ENCODE measurements at places on chromosomes 12 and 14.

DNA sequence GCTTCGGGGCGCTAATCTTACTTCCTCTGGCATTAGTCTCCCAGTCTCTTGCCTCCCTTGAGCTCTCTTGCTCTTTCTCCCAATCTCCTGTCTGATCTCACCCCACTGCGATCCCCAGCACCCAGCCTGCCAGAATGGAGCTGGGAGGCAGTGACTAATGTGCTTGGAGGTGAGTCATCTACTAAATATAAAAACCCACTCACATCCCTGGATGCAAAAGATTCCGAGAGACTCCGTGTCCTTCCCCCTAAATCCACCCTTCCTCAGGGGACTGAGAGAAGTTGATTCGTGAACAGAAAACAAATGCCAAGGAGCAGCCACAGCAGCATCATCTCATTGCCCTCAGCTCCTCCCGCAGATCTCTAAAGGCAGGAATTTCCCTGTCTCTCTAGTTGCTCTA, 45.7 kb upstream of the KCNA5 start:
- DNase-seq, result no peak

- no peak for DNase-seq
Observed at GRCh38 chr14:58571769-58572472, 65.8 kb upstream of the DACT1 start.

DNA sequence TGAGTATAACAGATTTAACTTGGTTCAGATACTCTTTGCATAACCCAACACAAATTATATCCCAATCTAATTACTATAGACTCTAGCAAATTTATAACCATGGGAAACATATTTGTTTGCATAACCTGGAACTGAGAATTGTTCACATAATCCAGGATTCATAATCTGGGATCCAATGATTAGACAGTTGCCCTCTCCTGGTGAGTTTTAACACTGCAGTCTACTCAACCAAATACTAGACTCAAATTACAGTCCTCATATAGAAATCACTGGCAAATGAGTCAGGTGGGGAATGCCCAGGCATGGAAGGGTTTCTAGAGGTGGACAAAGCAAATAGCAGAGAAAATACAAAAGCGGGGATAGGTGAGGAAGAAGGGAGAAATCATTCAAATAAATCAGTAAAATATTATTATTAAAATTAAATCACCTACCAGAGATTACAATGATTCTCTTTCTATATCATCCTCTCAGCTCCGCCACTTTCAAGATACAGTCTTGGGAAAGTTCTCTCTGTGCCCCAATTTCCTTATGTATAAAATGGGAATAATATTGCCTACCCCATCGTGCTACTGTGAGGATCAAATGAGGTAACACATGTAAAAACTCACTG, 9.4 kb downstream of the GCH1 start:
- DNase-seq, result no peak

DNA sequence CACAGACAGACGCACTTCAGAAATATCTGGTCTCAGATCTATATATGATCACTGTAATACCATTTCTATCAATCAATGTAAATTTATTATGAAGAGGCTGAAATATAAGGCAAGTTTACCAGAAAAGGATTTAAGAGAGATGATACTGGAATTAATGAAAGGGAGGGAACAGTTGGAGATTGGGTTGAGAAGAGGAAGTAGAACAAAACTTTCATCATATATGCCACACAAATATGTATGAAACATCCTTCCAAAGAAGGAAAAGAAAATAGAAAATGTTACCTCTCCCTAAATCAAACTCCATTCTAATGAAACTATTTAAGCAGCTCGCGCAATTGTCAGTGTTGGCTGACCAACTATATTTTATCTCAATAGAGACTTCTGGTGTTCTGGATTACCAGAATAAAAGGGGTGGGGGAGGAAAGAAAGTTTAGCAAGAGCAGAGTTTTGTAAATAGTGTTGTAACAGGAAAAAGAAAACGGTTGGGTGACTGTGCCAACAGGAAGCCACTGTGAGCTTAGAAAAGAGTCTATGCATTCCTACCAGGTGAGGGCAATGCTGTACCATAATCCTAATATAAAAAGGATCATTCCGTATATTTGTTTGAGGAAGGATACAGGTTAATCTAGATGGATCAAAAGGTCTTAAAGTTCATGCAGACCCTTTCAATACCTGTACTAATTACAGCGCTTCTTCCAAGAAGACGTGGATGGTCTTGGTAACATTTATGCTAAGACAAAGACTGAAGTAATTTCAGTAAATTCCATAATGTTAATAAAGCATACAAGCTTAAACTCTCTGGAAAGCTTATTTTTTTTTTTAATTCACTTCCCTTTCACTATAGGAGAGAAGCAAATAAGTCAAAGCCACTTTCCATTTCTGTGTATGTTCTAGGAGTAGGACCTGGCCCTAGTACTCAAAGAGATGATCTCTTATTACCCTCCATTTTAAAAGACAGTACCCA, 14.5 kb upstream of the LLPH start:
- DNase-seq, result peak; percentile 20

- DNase-seq, result no peak
Observed at GRCh38 chr14:31530136-31530535, 31.1 kb upstream of the NUBPL start.

DNA sequence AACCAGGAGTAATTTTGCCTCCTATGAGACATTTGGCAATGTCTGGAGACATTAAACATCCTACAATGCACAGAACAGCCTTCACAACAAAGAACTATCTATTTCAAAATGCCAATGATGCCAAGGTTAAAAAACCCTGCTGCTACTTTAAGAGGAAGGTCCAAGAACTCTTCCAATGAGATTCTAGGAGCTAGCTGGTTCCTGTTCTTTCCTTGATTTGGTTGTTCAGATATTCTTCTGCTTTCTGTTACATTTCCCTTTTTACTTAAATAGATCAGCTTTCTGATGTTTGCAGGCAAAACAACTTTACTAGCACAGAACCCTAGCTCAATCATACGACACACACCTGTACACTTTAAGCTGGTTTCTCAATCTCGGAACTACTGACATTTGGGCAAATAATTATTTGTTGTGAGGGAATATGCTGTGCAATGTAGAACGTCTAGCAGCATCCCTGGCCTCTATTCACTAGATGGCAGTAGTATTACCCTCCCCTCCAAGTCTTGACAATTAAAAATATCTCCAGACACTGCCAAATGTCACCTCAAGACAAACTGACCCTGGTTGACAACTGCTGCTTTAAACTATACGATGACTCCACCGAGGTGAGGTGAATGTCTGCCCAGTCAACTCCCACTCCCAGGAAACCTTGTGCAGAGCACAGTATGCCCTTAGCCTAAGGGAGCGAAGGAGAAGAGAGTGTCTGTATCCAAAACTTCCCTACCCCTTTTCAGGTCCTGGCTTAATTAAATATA, 4.4 kb downstream of the BLTP3B start:
- DNase-seq, result no peak
